ENCODE measurements at places on chromosomes 2 and 18.

- no peak for DNase-seq
Measured at GRCh38 chr2:118269408-118270051, 181.3 kb downstream of the INSIG2 start.

- no peak for DNase-seq
Measured at GRCh38 chr2:217371781-217372213, 511.9 kb upstream of the TNP1 start.

GRCh38 chr18:32289483-32290075 lies 99.7 kb downstream of the MEP1B start:
- peak; percentile 48 for DNase-seq

DNA sequence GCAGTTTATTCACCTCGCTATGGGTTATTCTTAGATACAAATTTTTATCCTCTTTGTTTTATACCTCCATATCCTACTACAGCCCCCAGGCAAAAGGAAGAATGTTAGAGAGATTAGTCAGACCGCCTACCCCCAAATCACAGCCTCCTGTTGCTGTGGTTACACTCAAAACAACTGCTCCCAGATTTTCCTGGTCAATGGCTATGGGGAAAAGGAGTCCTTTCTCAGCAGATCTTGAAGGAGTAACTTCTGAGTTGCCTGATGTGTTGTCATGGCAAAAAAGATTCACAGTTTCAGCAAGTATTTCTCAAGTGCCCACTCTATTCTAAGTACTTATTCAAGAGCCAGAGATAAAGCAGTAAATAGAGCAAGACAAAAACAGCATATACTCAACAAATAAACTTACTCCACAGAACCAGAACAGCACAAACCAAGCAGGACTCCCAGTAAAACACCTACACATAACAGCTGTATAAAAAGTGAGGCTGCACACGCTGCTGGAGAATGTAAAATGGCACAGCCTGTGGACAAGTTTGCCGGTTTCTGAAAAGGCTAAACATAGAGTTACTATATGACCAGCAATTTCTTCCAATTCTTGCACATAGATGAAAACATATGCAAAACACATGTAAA lies 104.8 kb downstream of the NOL10 start:
- no peak for DNase-seq

GRCh38 chr18:74525741-74526140 lies 8.6 kb upstream of the CNDP1 start:
- no peak for DNase-seq

GRCh38 chr18:53796040-53796729 lies 428.3 kb downstream of the MBD2 start:
- DNase-seq = no peak

GRCh38 chr18:2602844-2603243 lies 31.5 kb downstream of the NDC80 start:
- DNase-seq = no peak

DNA sequence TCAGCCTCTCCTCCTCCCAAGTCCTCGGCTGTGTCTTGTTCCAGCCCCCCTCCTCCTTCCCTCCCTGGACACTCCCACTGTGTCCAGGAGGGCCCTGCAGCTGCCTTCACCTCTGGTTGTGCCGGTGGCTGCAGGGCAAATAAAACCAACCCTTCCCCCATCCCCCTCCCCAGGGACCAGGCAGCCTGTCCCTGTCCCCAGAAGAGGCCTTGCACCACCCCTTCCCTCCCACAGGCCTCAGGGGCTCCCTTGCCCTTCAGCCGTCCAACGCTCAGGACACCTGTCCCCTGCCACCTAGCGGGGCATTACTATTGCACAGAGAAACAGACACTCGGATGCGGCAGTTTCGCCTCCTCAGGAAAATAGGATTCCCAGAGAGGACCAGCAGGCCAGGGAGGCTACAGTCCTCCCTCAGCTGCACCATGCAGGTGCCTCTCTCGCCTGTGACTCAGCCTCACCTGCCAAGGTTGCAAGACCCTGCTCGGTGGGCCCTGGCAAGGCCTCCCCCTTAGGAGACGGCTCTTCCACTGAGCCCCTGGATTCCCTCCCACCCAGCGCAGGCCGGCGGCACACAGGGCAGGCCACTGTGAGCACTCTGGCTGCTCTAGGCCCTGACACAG lies 5.5 kb upstream of the GPC1 start:
- DNase-seq = no peak

DNA sequence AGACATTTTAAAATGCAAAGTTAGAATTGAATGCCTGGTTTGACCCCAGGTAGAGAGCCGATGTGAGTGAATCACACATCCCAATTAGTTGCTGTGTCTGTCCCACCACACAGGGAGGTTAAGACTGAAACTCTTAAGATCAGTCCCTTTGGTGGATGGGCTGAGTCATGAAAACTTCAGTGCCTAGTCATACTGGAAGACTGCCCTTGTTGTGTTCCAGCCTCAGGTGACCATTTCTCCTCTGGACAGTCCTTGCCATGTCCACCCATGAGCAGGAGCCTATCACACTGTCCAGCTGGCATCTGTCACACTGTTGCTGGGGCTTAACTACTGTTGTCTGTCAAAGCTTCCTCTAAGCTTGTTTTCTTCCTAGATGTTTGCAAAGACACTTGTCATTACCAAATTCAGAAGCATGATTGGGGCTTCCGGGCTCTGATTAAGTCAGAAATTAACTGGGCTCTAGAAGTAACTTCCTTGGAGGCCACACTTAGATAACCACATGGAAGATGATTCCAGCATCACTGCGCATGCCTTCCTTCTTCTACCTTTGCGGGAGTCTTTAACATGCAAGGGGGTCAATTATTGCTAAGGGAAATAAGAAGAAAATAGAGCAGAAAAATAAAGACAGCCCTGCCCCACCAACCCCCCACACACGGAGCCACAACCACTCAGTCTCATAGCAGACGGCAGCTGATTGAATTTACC lies 21.3 kb downstream of the CYRIA start:
- DNase-seq = no peak

- no peak for DNase-seq
Measured at GRCh38 chr2:16691261-16691660, 25.6 kb upstream of the CYRIA start.

DNA sequence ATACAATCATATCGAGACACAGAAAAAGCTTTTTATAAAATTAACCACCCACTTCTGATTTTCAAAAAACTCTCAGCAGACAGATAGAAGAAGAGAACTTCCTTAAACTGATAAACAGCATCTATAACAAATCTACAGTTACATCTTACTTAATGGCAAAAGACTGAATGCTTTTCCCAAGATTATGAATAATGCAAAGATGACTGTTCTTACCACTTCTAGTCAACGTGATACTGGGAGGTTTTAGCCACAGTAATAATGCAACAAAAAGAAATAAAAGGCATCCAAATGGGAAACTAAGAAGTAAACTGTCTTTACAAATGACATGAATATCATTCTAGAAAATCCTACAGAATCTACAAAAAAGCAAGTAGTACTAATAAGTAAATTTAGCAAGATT lies 58.0 kb upstream of the TMEM247 start:
- DNase-seq = no peak

- no peak for DNase-seq
Measured at GRCh38 chr18:57002627-57003026, 144.3 kb upstream of the BOD1L2 start.

GRCh38 chr2:240235149-240235803 lies 94.8 kb upstream of the OTOS start:
- DNase-seq = no peak

GRCh38 chr2:121086450-121086849 lies 198.6 kb downstream of the TFCP2L1 start:
- DNase-seq = no peak

- DNase-seq = no peak
Measured at GRCh38 chr2:143949121-143949848, 570.6 kb downstream of the ZEB2 start.

GRCh38 chr18:49999128-49999527 lies 185.8 kb upstream of the ACAA2 start:
- DNase-seq = no peak

DNA sequence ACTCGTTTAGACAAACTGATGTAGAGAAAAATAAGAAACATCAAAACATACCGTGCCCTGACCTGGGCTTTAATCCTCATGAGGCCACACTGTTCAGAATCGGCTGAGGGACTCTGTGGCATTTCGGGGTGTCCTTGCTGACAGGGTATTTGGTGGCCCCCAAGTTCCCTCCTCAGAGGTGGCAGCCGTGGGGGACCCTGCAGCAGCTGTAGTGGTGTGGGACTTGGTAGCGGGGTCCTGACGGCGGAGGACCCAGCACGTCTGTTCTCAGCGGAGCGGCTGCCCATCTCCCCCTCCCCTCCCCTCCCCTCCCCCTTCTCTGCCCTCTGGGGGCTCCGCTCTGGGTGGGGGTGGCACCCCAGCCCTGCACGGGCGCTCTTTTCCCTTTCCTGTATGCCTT lies 18.4 kb downstream of the KCNG2 start:
- DNase-seq = no peak

- no peak for DNase-seq
Measured at GRCh38 chr2:46332686-46333281, 35.6 kb downstream of the EPAS1 start.

GRCh38 chr2:109459485-109459884 lies 154.3 kb downstream of the SEPTIN10 start:
- DNase-seq = no peak

DNA sequence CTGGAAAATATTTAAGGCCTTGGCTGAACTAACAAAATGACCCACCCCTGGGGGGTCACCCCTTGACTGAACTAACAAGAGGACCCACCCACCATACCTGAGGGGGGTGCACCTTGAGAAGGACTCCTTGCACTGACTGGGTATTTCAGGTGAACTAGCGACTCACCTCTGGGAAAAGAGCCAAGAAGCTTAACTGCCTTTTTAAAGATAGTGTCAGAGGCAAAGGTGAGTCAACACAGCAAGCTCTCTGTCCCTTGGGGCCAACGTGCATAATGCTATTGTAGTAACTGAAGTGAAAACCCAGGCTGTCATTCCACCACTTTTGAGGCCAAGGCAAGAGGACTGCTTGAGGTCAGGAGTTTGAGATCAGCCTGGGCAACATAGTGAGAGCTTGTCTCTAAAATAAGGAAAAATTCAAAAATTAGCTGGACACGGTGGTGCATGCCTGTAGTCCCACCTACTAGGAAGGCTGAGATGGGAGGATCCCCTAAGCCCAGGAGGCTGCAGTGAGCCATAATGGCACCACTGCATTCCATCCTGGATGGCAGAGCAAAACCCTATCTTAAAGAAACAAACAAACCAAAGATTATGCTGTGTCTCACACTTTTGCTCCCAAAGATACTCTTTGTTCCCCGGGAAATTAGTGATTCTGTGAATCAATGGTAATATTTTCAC lies 36.4 kb upstream of the ZCCHC2 start:
- peak; percentile 21 for DNase-seq

GRCh38 chr2:165582409-165582808 lies 112.9 kb downstream of the CSRNP3 start:
- DNase-seq = no peak

GRCh38 chr2:79593237-79593867 lies 80.5 kb downstream of the CTNNA2 start:
- DNase-seq = no peak

GRCh38 chr2:99793022-99793421 lies 303.2 kb upstream of the REV1 start:
- no peak for DNase-seq

- no peak for DNase-seq
Measured at GRCh38 chr2:215019521-215020145, 118.8 kb downstream of the ABCA12 start.

- DNase-seq = no peak
Measured at GRCh38 chr18:77098538-77099174, 33.9 kb downstream of the MBP start.

DNA sequence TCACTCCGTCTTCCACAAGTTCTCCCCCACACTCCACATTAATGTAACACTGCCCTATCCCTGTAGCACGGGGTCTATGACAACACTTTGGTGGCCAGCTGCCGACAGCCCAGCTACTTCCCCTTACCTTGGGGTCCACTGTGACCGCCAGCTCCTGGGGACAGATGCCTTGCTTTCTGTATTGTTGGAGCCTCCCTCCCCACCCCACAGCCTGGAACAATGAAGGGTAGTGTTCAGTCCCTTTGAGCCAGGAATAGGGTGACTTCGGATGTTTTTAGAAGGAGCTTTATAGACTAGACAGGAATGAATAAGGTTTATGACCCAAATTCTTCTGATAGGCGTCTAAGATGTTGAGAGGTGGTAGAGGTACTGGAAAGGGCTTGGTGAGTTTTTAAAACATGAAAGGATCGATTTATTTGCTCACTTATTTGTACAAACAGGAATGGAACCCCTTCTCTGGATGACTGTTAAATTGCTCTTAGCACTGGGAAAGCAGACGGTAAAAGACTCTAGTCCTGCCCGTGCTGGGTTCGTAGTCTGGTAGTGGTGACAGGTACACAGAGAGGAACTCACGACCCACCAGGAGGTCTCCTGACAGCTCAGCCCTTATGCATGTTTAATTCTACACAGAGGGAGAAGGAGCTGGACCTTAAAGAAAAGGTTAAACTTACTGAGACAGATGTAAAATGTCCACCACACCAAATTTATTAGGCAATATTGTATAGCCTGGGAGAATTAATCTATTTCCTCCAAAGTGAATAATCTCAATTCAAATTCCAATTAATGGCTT lies 90.9 kb downstream of the MYCN start:
- no peak for DNase-seq
